Activated CD4-positive, alpha-beta T cell treated with anti-CD3 and anti-CD28 coated beads for 1 hour (primary cell): ENCODE measurements at places on chromosomes 12 and 14.

DNA sequence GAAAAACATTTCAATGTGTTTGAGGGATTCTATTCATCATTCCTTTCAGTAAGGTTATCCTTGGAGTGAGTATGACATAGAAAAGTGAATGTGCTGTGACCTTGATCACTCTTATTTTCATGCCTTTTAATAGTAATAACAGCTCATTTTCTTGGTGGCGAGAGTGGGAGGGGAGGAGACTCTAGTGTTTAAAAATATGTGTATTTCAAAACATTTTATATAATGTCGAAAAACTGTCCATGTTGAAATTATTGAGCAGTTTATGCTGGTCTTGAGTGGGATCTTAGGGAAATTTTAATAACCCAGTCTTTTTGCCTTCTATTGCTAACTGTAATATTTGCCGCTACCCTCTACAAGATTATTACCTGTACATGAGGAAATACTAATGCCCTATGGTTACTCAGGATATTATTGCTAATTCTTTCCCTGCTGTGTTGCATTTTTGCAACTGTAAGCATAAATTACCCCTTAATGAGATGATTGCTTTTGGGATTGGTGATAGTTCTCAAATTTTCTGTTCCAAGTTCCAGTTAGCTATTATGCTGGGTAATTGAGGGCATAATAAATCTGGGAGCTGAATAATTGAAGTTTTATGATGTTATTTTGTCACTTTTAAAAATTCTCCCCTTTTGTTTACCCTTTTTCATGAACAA, 21.9 kb downstream of the ATF7IP start:
- DNase-seq, result no peak

GRCh38 chr12:98504368-98504617, 11.1 kb upstream of the TMPO start:
- no peak for DNase-seq

GRCh38 chr12:128994856-128995255, 141.6 kb downstream of the GLT1D1 start:
- no peak for DNase-seq

GRCh38 chr12:47636908-47637780, 68.7 kb downstream of the RPAP3 start:
- no peak for DNase-seq

DNA sequence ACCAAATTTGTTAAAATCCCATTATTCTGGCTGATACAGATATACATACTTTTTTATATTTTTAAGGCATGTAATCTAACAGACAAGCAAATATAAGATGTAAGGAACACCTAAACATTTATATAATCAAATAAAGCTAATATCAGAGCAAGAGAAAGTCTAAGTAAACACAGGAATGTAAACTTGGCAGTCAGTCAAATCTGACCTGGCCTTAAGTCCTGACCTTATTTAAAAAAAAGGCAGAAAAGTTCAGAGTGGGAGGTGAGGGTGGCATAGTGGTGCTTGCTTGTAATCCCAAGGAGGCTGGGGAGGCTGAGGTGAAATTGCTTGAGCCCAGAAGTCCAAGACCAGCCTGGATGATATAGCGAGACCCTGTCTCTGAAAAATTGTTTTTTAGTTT, 152.6 kb downstream of the DERA start:
- no peak for DNase-seq

DNA sequence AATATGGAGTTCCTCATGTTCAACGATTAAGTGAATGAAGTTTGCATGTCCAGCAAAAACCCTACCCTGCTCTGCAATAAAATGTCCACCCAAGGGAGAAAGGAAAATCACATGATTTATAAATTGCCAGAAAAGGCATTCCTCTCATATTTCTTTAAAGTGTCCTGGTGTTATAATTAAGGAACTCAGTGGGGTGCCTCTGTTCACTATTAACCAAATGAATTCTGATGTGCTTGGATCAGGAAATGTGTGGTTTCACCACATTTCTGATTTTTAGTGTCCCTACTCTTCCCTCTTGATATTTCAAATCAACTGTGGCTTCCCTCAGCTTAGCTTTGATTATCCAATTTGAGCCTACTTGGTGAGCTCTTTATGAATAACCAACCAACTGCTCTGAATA, 208.1 kb downstream of the PHLDA1 start:
- DNase-seq, result no peak

DNA sequence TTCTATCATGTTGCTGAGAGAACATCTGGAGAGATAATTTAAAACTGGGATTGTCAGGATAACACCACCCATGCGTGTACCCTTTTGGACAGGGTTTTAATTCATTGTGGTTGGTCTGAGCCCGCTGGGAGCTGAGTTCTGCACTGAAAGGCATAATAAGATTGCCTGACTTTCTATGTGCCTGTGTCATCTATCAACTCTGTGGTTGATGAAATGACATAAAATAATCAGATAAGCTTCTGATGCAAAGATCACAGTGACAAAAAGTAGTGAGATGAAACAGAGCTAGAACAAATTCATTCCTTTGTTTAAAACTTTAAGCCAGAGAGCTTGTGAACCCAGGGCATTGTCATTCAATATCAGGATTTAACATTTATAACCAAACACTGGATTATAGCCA, 98.7 kb downstream of the BBS10 start:
- DNase-seq, result no peak

GRCh38 chr14:54881761-54882401, 20.7 kb downstream of the GCH1 start:
- DNase-seq, result no peak

DNA sequence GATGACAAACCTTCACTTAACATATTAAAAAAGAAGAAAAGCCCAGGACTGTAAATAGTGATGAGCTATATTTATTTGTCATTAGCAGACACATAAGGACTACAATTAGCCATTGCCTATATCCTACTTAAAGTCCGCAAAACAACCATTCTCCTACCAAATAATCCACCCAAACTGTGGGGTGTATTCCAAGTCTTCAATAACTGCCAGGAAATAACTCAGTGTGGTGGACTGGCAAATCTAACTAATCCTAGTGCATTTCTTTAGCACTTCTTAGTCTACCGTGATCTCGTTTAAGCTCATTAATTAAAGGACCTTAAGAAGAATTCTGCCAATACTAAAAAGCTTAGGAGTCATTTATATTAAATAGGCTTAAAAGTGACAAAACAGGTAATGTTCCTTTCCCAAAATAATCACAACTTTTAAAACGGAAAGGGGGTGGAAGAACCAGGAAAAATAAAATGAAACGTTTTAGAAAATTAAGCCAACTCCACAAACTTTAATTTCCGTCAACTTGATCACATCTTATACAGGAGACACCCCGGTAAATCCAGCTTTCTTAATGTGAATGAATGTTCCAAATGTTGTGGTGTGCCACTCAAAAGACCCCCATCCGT, 1.8 kb downstream of the NOVA1 start:
- DNase-seq, result no peak

GRCh38 chr14:57982804-57983634, 117.1 kb upstream of the SLC35F4 start:
- DNase-seq, result no peak

GRCh38 chr14:55133416-55133815, 4.4 kb downstream of the LGALS3 start:
- no peak for DNase-seq
